EH (cell line): ENCODE measurements at places on chromosomes 1 and 21.
A peak's percentile ranks its signal among the peaks of the same experiment; 100 is the strongest.

DNA sequence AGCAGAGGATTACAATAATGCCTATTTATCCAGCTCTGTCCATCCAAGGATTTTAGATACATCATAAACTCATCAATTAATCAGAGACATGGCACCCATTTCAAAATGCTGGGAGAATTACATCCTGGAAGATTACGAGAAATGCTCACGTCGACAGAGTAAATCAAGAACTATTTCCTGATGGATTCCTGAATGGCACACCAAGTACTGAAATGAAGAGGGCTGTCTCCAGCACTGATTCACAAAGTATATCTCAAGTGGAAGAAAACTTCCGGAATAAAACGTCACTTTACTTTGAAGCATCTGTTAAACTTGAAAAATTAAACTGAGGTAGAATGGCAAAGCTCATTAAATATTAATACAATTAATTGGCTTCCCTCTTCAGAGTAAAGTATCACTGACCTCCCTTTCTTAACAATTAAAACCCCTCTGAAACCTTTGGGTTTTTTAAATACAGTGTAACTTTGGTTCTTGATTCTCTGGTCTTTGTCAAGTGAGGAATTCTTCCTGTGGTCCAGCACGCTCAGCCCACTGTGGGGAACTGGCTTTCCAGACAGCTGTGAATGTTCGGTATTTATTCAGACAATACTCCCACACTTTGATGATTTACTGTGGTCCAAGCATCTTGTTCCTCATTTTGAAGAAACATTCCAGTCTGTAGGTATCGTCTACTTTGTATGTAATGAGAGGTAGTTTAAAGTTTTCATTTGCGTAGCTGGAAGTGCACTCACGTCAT, 288.0 kb downstream of the NFIA start:
- no peak for DNase-seq

- DNase-seq = peak; percentile 78
Measured at GRCh38 chr21:17454315-17455027, 58.4 kb upstream of the CXADR start.

DNA sequence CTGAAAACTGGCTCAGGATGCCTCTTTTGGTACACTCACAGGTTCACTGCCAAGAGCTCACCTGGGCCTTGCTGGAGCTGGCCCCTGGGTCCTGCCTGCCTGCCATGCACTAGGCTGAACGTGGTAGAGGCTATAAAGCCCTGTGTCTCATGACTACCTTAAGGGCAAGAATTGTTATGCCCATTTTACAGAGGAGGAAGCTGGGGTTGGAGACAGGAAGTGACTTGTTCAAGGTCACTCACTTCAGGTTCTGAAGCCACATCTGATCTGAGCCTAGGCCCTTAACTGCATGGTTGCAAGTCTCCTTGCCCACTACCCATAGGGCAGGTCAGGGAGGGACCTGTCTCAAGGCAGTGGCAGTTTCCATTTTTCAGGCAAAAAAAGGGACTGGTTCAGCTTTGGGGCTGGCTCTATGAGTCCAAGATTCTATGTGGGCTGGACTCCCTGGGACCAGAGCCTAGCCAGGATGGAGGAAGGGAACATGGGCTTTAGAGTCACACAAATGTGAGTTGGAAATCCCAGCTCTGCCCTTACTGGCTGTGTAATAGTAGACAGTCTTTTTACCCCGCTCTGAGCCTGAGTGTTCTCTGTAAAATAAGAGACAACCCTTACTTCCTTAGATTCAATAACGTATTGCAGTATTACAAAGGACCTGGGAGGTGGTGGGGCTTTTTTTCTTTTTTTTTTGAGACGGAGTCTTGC, 7.8 kb downstream of the STK40 start:
- no peak for DNase-seq

DNA sequence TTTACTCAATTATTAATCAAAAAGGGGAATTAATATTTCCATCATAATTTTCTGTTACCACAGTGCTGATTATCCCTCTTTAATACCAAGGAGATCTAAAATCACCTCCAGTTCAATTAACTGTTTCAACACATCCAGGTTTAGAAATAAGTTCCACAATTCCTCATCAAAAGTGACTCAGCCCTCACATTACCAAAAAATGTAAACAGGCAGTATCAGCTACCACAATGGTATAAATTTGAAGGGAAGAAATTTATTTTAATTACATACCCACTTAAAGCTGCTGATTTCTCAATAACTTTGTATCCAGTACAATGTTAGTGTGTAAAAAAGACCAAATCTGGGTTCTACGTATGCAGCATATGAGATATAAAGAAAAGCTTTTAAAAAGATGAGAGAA, 51.9 kb downstream of the EIF4G3 start:
- peak; percentile 73 for DNase-seq

DNA sequence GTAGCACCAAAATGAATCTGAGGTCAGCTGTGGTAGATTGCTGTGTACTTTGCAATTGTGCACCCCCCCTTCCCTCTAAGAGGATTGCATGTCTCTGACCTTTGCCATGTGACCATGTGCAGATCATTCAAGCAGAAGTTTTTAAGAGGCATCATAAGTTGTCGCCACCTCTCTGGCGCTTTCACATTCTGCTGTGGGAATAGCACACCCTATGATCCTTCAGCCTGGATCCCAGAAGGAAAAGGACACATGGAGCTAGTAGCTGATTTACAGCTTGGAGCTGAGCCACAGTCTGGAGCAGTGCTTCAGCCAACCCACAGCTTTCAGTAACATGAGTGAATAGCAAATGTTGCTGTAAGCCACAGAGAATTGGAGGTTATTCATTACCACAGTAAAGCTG, 158.5 kb downstream of the TSEN15 start:
- peak; percentile 86 for DNase-seq

DNA sequence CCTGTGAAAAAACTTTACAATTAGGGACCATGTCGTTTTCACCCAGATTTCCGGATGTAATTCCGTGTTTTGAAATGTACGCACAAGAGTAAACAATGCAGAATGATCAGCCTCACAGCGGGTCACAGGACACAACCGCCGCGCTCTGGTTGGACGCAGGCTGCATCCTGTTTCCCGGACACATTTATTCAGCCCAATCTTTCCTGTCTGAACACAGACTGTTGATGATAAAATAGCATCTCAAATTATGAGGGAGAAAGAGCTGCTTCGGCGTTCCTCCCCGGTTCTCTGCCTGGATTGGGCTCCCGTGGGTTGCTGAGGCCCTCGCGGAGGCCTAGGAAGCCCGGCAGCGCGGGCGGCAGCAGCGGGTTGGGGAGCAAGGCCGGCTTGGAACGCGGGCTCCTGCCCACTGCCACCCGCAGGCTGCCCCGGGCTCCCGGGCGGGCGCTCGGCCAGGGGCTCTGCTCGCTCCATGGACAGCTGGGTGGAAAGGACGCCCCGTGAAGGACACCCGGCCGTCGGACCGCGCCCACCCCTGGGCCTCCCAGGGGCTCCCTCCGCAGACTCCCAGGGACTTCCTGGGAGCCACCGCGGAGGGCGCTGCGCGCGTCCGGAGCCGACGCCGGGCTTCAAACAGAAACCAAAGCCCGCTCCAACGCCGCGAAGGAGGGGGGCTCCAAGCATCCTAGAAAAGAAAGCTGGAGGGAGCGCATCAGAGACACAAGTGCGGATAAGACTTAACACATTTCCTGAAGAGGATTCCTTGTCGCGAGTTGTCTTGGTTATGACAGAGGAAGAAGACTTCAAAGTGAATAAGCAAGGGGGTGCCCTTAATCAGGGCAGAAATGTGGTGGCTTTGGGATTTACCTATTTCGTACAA, 122.3 kb downstream of the ESRRG start:
- DNase-seq = peak; percentile 77

GRCh38 chr1:232561381-232561780, 68.6 kb downstream of the SIPA1L2 start:
- no peak for DNase-seq

- DNase-seq = no peak
Measured at GRCh38 chr1:228315945-228316588, 90.6 kb downstream of the TRIM11 start.

- peak; percentile 92 for DNase-seq
Measured at GRCh38 chr1:193111641-193112090, 6.5 kb upstream of the GLRX2 start.

DNA sequence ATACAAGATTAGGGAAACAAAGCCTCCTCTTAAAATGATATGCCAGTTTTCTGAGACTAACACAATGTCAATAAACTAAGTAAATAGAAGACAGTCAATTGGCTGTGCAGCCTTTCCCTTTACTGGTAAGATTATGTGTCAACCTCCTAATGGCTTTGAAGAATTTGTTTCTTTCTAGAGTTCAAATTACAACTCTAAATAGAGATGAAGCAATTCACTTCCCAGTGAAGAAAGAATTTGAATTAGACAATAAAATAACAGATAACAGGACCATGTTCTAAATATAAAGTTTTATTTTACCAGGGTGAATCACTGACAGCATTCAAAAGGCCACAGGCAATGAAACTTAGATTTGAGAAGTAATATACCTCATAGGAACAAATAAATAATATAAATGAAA, 680.3 kb downstream of the PLA2G4A start:
- DNase-seq = no peak

DNA sequence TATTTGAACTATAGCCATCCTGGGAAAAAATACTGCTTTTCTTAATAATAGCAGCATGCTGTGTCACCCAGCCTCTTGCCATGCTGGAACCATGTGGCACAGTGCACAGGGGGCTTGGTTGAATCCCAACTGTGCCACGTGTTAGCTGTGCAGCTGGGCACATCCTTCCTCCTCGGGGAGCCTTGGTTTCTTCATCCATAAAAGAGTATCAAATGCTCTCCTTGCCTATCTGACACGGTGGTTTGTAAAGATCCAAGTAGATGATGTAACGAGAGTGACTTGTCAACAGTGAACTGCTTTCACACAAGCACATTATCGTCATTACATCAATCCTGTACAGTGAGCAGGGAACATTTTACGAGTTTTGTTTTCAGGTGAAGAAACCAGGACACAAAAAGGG, 24.4 kb downstream of the VASH2 start:
- no peak for DNase-seq

DNA sequence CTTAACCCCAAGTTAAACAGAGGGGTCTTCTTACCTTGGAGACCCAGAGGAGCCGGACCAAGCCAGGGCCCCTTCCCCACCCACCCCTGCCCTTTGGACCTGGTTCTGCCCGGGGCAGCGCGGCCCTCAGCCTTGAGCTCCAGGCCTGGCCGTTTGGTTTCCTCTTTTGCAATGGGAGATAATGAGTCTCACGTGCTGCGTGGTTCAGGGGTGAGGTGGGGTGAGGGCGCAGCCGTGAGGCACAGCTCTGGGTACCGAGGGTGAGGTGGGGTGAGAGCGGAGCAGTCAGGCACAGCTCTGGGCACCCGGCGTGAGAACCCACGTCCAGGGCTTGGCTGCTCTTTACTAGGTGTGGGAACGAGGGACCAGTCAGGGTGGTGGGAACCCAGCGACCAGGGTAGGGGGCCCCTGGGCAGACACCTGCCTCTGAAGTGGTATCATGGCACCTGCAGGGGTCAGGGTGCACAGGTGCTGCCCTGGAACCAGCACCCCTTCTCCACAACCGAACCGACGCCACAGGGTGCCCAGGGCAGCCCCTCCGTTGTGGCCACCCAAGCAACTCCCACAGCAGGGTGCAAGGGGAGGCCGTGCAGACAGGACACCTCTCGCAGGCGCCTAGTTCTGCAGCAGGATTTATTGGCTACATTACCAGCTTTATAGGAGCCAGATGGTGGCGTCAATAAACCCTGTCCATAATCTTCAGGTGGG, 182.2 kb downstream of the PRDM16 start:
- no peak for DNase-seq

DNA sequence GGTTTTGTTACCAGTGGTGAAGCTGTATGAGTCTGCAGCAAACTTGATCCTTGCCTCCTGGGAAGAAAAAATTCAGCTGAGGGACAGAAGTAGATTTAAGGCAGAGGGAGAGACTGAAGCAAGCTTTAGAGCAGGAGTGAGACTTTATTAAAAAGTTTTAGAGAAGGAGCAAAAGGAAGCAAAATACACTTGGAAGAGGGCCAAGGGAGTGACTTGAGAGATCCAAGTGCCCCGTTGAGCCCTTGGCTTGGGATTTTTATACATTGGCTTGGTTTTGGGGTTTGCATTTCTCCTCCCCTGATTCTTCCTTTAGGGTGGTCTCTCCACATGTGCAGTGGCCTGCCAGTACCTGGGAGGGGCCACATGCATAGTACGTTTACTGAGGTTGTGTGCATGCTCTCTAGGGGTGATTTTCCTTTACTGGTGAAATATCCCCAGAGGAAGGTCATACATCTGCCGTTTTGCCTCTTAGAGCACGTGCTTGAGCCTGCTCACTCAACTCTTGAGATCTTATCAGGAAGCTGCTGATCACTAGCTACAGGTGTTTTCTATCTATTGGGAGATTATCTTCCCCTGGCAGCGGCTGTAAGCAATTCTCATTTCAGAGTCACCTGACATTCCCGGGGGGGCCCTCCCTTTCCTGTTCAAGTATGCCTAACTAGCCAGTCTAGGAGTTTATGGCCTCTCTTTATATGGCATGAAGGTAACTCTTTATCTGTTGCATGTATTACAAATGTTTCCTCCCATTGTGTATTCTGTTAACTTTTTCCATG, 20.3 kb downstream of the FASLG start:
- no peak for DNase-seq

DNA sequence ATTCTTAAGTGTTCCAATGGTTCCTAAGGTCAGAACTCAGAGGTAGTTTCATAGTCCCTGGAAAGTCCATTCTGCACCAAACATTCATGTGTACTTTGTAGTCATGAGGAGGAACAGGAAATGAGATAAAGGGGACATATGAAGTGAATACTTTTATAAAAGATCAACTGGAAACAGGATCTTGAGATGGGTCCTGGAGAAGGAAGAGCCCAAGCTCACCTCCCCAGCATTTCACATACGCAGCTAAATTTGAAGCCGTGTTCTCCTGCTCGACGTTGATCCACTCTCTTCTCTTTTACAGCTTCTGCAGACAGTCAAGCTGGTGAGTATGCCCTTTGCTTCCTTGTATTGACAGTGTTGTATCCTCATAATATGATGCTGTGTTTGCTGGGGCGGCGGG, 429 bp downstream of the FCGR2A start:
- DNase-seq = no peak
